ENCODE measurements at places on chromosomes 2 and 18.
A peak's percentile ranks its signal among the peaks of the same experiment; 100 is the strongest.

DNA sequence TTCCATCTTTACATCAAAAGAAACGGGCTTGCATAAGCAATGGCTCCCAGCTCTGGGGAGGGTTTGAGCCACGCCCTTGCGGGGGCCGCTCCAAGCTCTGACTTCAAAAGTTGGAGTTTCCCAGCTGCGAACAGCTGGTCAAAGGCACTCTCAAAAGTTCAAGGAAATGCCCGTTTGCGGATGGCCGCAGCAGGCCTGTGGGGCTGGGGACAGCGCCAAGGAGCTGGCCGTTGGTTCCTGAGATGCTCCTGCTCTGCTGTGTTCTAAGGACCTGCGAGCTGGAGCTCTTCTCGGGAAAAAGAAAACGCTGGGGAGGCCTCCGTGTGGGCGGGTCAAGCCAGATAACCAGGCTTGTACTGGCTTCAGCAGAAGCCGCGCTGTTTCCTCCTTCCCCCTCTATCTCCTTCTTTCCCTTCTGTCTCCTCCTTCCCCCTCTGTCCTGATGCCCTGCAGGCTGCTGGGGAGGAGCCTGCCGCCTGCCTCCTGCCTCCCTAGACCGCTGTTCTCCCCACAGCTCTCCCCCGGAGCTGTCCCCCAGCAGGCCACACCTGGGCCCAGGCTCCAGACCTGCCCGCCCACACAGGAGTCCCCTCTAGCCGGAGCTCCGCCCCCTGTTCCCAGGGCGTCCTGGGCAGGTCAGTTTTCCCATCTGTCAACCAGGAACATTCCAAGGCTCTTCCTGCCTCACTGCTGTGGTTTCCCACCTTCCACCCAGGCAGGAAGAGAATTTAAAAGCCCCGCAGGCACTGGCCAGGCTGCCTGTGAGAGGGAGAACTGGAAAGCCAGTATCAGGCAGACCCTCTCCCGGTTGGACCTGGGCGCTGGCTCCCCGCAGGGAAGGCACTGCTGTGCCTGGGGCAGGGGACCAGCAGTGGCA, 14.1 kb downstream of the KLF11 start:
- peak; percentile 44 for DNase-seq

- DNase-seq: no peak
Measured at GRCh38 chr18:50338122-50338521, 36.7 kb upstream of the SKA1 start.

DNA sequence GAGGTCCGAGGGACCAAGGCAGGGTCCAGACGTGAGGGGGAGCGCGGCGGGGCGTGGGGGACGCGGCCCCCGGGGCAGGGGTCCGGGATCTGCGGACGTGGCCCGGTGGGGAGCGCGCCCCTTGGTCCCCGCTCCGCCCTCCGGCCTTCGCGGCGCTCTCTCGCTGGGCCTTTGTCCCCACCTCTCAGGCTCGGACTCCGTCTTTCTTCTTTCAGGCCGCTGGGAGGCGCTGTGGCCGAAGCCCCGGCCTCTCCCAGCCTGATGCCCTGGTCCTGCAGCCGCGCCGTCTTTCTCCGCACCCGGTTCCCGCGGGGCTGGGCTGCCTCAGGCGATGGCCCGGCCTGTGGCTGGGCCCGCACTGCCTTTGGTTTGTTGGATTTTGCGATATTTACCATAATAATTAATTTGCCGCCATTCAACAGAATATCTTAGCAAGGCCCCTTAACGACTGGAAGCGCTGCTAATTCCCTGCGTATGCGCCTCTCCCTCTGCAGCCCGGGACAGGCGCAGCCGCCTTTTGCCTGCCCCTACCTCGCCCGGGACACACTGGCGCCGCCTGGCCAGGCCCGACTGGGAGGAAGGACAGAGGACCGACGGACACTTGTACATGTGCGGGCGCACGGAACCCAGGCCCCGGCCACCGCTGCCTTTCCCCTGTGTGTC, 10.8 kb downstream of the SIX3 start:
- no peak for DNase-seq

DNA sequence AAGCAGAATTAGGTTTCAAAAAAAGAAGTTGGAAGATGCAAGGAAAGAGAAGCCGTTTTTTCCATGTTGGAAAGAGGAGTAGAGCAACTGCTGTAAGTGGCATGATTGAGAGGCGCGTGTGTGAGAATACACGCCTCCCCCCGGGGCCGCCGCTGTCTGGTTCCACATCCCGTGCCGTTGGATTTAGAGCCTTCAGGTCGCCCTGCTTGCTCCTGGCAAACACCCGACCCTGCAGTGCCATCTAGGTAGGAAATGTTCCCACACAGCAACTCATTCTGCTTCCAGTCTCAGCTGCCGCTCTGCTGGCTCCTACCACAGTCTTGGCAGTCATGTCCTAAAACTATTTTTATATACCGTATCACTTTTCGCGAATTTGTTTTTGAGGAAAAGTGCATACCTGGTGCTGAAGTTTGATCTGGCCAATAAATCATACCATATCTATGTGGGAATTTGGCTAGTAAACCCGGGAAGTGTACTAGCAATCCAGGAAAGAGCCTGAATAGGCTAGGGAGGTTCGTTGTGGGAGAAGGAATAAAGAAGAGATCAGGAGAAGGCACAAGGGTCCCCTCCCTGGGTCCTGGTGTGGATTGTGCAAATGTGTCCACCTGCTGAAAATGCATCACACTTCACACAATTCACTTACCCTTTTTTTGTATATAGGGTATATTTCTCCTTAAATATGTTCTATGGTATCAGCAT, 372.7 kb downstream of the FBXO15 start:
- no peak for DNase-seq

DNA sequence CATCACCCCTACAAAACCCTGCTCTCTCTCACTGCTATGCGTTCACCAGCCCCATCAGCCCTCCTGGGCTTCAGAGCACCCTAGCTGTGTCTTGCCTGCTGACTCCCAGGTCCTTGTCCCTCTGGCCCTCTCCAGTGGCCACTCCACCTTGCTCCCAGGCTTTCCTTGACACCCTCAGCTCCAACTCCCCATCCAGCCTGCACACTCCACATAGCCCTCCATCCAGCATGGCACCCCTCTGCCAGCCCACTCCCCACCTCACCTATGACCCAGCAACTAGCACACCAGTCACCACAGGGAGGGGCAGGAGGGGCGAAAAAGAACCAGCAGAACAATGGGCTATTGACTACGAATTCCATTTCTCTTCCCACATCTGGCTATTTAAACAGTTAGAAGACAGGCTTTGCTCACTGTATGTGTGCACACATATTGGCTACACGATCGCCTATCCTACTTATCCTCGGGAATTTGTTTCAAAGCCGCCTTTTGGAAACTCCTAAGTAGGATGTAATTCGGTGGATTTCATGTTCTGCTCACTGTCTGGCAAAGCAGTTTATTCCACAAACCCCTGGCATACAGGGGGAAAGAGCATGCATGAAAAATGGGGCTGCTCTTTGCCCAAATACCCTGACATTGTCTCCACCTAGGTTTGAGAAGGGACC, 195.3 kb downstream of the SMAD2 start:
- DNase-seq: no peak

- DNase-seq: no peak
Measured at GRCh38 chr2:15940661-15941480, 521 bp downstream of the MYCN start.

- no peak for DNase-seq
Measured at GRCh38 chr18:26839609-26840008, 25.9 kb downstream of the AQP4 start.

GRCh38 chr2:78592491-78592890, 433.0 kb upstream of the REG3G start:
- DNase-seq: no peak

GRCh38 chr2:13056259-13056843, 339.6 kb downstream of the TRIB2 start:
- peak; percentile 28 for DNase-seq

DNA sequence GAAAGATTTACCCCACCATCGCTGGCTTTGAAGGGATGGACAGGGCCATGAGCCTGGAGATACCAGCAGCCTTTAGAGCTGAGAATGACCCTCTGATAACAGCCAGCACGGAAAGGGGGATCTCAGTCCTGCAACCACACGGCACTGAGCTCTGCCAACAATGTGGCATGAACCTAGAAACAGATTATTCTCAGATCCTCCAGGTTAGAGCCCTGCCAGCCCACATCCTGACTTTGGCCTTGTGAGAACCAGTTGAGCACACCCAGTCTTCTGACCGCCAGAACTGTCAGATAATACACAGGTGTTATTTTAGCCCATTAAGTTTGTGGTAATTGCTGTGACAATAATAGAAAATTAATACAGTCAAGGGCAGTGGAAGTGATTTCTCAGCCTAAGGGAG, 9.4 kb upstream of the GNLY start:
- DNase-seq: no peak

DNA sequence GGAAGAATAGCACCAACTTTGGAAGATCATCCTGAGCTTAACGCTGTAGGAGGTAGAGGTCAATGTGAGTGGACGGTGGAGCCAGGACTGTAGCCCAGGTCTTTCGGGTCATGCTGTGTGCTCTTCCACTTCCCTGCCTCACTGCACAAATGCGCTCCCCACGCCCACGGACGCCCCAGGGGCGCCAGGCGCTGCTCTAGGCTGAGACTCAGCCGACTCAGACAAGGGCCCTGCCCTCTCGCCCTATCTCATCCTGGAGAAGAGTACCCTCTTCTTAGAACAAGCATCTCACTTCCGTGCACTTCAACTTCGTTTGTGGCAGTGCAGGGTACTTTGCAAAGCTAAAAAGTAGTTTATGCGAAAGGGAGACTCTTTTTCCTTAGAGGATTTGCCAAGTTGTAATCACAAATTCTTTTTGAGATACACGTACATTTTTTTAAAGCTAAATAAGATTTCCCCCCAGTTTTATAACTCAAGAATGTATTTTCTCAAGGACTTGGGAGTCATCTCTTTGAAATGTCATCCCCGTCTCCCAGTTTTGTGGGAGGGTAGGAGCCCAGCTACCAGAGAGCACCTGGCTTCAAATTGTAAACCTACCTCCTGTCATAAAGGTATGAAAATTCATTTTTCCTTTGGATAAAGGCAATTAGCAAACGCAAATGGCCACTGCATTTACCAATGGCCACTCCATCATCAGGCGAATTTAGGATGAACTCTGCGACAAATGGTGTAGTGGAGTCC, 1.2 kb upstream of the PRELID3A start:
- no peak for DNase-seq

DNA sequence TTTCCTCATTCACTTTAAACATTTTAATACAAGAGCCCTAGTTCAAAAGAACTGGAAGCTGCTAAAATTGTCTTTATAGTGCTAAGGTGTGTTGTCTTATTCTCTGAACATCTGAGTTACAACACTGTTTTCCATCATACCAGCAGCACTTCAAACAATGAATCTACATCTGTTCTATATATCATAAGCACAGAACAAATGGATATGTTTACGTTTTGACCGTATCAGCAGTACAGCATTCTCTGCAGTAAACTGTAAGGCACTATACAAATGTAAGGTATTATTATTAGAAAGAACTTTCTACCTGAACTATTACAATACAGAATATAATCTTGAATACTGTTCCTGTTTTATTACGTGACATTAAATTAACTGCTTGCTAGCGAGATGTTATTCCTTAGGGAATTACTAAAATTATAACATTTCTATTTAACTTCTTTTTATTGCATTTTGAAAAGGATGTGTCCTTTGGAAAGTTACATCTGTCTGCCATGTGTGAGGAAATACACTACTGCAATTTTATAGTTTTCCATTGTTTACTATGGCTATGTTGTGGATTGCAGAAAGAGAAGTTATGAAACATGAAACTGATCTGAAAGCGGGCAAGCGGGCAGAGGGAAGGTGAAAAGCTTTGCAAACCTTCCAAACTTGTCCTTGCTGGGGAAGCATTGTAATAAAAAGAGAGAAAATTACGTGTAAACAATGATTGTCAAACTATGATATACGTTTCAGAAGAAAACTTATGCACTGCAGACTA, 13.7 kb downstream of the NCKAP1 start:
- no peak for DNase-seq

- no peak for DNase-seq
Measured at GRCh38 chr2:44758591-44758990, 182.9 kb upstream of the SIX3 start.

- DNase-seq: no peak
Measured at GRCh38 chr18:13611601-13612195, 114.7 kb downstream of the FAM210A start.

GRCh38 chr2:62194558-62195420, 1.1 kb upstream of the B3GNT2 start:
- no peak for DNase-seq

DNA sequence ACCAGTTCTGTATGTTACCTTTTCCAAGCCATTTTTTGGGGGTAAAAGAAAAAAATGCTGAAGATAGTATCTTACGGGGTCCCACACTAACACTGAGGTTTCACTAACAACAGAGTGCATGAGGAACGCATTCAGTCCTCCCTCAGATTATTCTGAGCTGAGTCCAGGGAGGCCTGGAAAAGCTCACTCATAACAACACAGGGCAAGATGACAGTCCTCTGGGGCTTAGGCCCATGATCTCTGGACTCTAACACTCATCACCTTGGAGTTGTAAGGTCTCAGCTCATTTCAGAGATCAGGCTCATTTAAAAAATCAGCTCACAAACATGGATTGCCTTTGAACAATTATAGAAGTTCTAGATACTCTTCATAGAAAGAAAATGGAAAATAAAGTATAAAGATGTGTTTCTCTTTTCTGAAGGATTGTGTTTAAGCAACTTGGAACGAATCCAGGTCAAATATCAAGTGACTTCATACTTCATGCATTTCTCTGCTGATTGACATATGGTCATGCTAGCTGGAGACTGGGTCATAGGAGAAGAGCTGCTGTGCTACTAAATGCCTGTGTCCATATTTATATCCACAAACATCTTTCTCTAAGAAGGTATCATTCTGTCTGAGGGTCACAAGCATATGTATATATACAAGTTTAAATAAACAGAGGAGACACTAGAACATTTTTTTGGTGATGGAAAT, 265.8 kb downstream of the ALK start:
- no peak for DNase-seq

DNA sequence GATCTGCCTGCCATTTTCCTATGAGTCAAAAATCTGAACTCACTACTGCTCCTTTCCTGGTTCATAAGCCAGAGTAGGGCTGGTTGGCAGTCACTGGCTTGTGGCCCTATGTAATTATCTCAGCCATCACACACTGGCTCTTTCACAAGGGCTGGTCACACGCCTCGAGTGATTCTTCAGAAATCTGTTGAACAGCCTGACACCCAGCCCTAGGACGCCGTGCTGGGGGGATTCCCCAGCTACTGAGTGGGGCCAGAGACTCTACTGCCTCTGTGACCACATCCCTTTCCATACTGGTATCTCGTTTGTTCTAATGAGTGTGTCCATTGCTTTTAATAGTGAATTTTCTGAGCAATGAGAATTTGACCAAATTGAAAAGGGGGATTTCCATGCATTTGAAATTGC, 45.8 kb upstream of the RBM44 start:
- no peak for DNase-seq

GRCh38 chr2:175535631-175536030, 354.1 kb upstream of the ATP5MC3 start:
- DNase-seq: no peak

- DNase-seq: no peak
Measured at GRCh38 chr2:201642086-201642578, 1.2 kb downstream of the TMEM237 start.
